Stimulated activated CD8-positive, alpha-beta memory T cell treated with anti-CD3 and anti-CD28 coated beads, Interleukin-2, amount 100 ng/mL, for 1 hour (primary cell): ENCODE measurements at places on chromosomes 6 and 20.

- no peak for DNase-seq
Measured at GRCh38 chr6:35893246-35893645, 27.7 kb downstream of the SRPK1 start.

DNA sequence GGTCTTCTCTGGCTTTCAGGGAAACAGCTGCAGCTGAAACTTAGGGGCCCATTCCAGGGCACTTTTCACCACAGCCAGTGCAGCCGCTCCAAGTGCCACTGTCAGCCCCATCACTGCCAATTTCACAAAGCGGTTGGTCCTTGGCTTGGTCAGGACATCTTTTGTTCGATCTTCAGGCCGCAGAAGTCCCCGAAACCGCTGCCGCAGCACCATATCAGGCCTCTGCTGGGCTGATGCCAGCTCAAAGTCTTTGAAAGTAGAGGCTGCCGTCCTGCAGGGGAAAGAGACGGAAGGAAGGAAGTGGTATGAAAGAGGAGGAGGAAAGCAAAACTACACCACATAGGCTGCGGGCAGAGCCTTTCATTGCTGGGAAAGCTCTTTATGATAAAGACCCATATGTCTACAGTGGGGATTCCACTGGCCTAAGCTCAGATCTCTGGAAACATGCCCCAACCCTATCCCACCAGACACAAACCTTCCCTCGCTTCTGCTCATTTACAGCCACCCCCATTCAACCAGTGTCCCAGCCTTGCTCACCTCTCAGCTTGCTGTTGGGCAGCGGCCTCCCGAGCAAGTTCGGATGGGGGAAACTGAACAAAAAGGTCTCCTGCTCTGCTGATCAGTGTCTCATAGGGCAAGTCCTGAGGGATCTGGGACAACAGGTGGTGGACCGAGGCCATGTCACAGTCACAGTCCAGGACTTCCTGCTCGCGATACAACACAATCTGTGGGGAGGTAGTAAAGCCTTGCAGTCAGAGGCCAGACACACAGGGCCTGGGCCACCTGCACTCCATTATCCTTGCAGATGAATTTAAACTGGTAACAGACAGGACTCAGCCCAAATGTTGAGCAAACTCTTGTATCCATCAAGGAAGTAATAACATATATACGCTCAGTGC is 23.5 kb downstream of the TBC1D20 start:
- peak; percentile 33 for DNase-seq

DNA sequence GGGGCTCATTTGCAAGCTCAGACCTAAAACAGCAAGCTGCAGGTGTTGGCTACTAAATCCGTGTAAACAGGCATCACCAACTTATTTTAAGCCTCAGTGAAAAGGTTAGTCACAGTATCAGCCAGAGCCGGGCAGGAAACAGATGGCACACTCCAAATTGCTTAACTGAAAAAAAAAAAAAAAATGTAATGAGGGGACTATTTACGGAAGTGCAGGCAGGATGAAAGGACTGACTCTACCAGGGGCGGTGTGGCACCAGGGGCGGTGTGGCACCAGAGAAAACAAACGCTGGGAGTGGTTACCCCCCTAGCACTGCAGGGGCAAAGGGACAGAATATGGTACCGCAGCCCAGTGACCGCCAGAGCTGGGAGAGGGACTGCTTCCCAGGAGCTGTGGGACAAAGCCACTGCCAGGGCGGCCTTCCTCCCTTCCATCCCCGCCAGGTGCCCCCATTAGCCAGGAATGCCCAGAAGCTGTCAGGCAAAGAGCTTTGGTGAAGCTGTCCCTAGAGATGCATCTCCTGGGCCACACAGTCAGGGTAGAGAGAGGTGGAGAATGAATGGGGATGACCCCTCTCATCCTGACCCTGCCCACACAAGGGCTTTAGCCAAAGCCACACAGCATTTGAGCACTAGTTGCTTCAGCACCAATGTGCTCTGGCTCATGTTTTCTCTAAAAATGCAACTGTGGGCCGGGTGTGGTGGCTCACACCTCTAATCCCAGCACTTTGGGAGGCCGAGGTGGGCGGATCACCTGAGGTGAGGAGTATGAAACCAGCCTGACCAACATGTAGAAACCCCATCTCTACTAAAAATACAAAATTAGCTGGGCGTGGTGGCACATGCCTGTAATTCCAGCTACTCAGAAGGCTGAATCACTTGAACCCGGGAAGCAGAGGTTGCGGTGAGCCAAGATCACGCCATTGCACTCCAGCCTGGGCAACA is 39.6 kb upstream of the GFOD1 start:
- peak; percentile 2 for DNase-seq

DNA sequence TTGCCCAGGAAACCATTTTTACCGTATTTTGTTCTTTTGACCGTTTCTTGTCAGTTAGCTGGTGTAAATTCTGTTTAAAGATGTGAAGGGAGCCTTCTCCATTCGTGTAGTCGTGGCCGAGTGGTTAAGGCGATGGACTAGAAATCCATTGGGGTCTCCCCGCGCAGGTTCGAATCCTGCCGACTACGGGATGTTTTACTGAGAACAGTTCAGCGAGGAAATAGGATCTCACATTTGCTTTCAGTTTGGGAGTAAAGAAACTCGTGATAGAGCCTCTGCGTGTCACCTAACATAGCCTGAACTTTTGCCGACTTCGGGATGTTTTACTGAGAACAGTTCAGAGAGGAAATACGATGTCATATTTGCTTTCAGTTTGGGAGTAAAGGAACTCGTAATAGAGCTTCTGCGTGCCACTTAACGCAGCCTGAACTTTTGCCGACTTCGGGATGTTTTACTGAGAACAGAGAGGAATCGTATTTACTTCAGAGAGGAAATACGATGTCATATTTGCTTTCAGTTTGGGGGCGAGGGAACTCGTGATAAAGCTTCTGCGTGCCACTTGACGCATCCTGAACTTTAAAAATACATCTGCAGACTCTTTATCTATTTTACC is 5.9 kb upstream of the ZNF184 start:
- peak; percentile 71 for DNase-seq

DNA sequence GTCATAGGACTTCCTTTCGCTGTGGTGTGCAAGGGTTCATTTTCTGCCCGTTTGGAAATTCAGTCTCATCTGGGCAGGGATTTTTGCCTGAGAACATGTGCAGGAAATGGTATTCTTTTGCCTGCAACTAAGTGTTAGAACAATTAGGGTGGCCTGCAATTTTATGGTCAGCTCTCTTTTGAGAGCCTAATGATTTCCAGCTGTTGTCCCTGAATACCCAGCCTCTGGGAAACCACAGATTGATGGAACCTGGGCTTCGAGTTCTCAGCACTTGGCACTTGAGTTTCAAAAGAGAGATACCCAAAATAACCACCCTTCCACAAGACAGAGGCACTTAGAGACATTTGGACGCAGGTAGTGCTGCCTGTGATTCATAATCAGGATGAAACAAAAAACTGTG is 217.2 kb upstream of the FOXA2 start:
- DNase-seq = no peak

DNA sequence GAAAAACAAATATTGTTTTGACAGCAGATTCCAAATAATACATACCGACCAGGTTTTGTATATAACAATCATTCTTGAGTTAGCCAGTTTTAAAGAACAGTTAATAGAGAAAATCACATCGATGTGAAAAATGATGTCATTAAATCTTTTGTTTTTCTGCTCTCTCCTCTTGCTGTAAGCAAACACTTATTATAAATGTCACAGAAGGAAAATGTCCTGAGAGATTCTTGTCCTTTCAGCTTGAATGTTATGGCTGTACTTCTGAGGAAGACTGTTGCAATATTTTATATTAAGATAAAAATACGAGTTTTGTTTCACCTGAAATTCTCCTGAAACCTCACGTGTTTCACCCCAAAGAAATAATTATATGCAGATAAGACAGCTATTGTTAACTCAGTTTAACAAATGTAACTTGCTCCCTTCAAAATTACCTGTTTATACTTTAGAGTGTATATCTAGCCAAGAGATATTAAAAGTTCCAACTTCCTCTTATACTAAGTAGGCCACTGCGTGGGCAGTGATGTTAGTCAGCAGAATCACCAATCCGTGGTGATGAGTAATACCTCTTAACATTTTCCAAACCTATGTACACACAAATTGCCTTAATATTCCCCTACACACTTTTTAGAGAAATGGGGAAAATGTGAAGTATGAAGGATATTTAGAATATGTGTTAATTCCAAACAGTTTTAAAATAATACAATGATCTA is 1111.4 kb upstream of the CITED2 start:
- no peak for DNase-seq

GRCh38 chr6:34736823-34737222 is 20.5 kb upstream of the SNRPC start:
- DNase-seq = no peak

GRCh38 chr20:38191654-38192053 is 26.6 kb upstream of the TGM2 start:
- no peak for DNase-seq

DNA sequence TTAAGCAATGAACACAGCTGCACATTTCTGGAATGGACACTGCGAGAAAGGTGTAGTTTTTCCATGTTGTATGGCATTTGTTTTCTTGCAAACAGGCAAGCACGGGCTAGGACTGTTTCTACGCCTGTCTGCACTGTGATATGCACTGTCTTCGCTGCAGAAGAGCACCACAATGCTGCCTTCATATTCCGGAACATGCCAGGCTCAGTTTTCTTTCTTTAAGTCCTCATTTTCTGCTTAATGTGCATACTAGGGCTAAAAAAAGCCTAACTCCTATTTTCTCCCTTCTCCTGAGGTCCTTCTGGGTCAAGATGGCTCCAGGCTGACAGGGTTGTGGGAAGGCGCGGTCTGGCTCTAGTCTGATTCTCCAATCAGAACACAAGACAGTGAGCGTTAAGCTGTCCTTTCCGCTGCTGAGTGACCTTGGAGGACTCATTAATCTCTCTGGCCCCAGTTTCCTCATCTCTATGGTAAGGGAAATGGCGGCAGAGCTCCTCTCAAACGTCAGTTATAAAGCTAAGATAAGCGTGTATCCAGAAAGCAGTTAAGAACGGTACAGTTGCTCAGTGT is 379.9 kb downstream of the C6orf118 start:
- no peak for DNase-seq

DNA sequence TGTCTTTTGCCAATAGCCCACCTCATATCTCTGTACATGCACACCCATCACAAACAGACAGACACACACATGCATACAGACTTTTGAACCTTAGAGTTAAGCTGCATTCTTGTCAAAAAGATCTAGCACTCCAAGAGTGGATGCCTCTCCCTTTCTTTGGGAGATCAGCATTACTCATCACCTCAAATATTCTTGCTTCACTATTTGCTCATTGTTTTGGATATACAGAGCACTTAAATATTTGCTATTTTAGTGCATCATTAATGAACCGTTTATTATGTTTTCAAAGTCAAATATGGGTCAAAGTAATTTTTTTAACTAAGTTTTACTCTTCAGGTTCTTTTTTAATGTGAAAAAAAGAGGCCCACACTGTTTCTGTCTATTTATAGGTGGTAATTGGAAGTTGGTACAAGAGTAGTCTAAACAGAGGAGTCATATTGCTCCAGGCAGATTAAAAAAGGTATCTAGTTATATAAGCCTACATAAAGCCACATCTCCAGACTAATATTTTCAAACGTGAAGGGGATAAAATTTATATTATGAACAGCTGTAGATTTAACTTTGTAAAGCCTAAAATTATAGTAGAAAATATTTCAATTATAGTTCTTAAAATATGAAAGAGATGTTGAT is 102.6 kb downstream of the FLRT3 start:
- no peak for DNase-seq

DNA sequence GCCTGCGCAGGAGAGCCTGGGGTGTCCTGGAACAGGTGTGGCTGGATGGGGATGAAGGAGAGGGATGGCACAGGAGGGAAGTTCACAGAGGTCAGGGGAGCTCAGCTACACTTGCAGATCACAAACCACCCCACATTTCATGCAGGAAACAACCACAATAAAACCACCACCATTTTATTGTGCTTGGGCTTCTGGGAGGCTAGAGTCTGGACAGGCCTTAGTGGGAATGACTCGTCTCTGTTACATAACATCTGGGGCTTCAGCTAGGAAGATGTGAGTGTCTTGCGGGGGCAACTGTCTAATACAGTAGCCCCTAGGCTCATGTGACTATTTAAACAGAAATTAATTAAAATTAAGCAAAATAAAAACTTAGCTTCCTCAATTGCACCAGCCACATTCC is 33.4 kb downstream of the SNX5 start:
- no peak for DNase-seq

DNA sequence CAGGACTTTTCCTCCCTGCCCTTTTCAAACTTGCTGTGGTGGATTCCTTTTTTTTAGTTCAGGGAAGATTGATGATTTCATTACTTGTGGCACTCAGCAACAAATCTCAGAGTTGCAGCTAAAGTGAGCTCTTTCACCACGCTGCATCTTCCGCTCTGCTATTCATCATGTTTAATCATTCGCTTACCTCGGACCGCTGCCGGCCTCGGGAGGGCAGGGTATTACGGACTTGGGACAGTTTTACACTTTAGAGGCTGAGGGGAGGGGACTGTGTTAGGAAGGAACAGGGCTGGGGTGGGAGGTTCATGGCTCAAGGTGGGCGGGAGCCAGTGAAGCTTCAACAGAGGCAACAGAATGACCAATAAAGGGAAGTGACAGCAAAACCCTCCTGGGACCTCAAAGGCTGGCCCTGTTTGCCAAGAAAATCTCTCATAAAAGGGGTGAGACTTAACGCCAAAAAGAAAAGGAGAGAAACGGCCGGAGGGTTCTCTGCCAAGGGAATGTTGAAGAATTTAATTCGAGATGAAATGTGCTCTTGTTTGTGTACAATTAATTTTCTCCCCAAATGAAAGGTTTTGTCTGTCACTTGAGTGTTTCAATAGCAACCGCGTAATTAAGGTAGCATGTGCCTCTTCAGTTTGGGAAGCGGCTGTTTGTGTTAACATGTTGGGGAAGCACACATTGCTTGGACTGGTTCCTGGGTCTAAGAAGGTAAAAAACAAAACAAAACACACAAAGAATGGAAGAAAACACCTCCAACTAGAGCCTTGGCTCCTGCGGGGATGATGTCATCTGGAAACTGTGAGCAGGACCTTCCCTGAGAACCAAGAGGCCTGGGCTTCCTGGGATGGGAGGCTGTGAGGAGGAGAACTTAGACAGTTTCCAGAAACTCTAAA is 72.5 kb upstream of the SULF2 start:
- DNase-seq = no peak

DNA sequence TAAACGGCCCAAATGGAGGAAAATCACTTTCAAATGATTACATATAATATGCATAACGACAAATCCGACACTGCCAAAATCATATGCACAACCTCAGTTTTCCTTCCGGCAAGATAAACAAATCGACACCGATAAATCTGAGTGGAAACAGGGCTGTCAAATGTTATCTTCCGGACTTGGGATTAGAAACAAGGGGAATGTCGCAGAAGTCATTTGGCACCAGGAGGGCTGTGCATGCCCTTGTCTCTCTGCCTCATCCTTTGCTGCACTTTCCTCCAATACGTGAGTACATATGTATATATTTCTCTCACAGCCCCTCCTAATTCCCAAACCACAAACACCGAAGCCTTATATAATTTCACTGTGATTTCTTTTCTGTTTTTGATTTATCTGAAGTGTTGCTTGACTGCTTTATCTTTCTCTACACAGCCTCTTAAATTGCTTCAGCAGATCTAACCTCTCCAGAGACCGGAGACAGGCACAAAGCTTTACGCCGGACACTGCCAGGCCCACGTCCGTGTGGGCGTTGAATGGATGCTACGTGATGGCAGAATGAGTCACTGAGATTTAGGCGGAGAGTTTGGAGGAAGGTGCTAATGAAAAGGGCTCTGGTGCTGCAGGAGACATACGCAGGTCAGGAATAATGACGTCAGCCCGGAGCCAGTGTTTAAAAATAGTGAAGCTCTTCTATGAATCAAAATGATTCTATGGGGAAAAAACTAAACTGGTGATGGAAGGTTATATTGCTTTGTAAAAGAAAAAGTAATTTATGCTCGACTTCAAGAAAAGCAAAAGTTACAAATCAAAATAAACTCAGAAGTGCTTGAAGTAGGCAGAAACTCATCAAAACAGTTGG is 21.0 kb upstream of the PRELID3B start:
- DNase-seq = no peak
